ENCODE measurements at places on chromosomes 1 and 21.

- H3K4me1 ChIP-seq = no peaks in the 10 kb centered on the region
- H3K4me3 ChIP-seq = no peak overlapping the region
- no peaks in the 10 kb centered on the region for H3K27me3 ChIP-seq
Measured at GRCh38 chr1:244068567-244068966, 17.5 kb downstream of the ZBTB18 start.

- H3K27ac ChIP-seq = no peak overlapping the region
- H3K4me3 ChIP-seq = no peak overlapping the region
- H3K27me3 ChIP-seq = no peaks in the 10 kb centered on the region
- no peaks in the 10 kb centered on the region for H3K4me1 ChIP-seq
Measured at GRCh38 chr1:160628799-160629263, 18.0 kb downstream of the SLAMF1 start.

GRCh38 chr1:47505267-47505666 is 67.4 kb downstream of the FOXD2 start:
- H3K4me1 ChIP-seq = peaks cover 17% of the 10 kb centered on the region
- H3K4me3 ChIP-seq = no peak overlapping the region
- no peak for DNase-seq
- H3K36me3 ChIP-seq = no peaks in the 10 kb centered on the region
- no peaks in the 10 kb centered on the region for H3K27me3 ChIP-seq

DNA sequence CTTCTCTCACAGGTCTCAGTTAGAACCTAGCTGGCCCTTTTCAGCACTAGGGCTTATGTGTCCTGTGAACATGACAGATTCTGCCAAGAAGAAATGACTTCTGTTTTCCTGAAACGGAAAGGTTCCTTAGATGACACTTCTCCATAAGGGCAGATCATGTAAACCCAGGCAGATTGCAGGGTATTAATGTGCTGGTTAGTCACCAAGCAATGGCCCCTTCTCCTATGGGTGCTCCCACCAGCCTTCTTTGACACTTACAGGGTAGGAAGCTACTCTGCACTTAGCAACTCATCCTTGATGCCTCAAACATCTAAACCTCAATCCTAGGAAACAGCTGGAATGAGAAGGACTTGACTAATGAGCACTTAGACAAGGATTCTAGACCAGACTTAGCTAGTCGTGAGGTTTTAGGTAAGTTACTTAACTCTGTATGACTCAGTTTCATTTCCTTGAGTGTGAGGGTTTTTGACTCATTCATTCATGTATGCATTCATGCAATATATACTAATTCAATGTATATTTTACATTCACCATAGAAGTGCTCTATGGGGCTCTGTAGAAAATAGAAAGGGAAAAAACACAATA is 74.1 kb upstream of the PLXNA2 start:
- no peaks in the 10 kb centered on the region for H3K27me3 ChIP-seq
- no peaks in the 10 kb centered on the region for H3K36me3 ChIP-seq
- H3K27ac ChIP-seq = no peak overlapping the region
- H3K4me3 ChIP-seq = no peak overlapping the region

GRCh38 chr1:59018446-59018845 is 234.6 kb upstream of the JUN start:
- H3K4me1 ChIP-seq = peaks cover 50% of the 10 kb centered on the region
- no peaks in the 10 kb centered on the region for H3K27me3 ChIP-seq
- no peaks in the 10 kb centered on the region for H3K36me3 ChIP-seq
- DNase-seq = peak; percentile 54
- no peak overlapping the region for H3K27ac ChIP-seq

- no peak overlapping the region for H3K27ac ChIP-seq
- no peaks in the 10 kb centered on the region for H3K27me3 ChIP-seq
- no peak overlapping the region for H3K4me3 ChIP-seq
- no peak for DNase-seq
- H3K4me1 ChIP-seq = no peaks in the 10 kb centered on the region
Measured at GRCh38 chr1:61580417-61580816, 144.5 kb downstream of the TM2D1 start.

- peak overlapping the region; percentile 54 for H3K27ac ChIP-seq
- H3K27me3 ChIP-seq = no peaks in the 10 kb centered on the region
- DNase-seq = no peak
- H3K4me1 ChIP-seq = peaks cover 40% of the 10 kb centered on the region
- H3K36me3 ChIP-seq = no peaks in the 10 kb centered on the region
Measured at GRCh38 chr1:39282537-39283216, 78.2 kb downstream of the MACF1 start.

GRCh38 chr1:47183308-47184089 is 6.3 kb downstream of the PDZK1IP1 start:
- H3K4me3 ChIP-seq = no peak overlapping the region
- no peak for DNase-seq
- peaks cover 9% of the 10 kb centered on the region for H3K4me1 ChIP-seq
- H3K36me3 ChIP-seq = no peaks in the 10 kb centered on the region
- no peak overlapping the region for H3K27ac ChIP-seq

DNA sequence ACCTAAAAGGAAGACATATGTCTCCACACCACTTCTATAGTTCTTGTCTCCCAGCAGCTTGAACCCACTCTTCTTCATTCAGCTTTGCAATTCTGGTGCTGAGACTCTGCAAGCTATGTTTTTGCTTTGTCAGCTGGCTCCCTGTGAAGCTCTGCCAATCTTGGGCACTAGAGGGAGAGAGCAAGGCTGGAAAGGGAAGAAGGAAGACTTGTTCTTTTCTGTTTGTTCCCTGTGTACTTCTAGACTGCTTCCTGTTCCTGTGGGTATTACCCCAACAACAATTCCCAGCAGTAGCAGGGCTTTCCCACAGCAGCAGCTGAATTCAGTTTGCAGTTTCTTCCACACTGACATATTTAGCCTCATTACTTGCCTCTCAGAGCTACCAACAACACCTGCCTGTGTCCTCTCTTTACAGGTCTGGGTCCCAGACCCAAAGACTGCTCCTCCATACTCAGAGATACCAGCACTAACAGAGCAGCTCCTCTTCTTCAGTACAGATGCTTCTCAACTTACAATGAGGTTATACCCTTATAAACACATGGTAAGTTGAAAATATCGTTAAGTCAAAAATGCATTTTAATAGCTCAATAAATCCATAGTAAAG is 275.2 kb upstream of the NEGR1 start:
- H3K27me3 ChIP-seq = no peaks in the 10 kb centered on the region
- H3K36me3 ChIP-seq = no peaks in the 10 kb centered on the region
- H3K4me3 ChIP-seq = no peak overlapping the region
- H3K4me1 ChIP-seq = no peaks in the 10 kb centered on the region

- peaks cover 10% of the 10 kb centered on the region for H3K4me1 ChIP-seq
- peak overlapping the region; percentile 43 for H3K4me3 ChIP-seq
- H3K27me3 ChIP-seq = no peaks in the 10 kb centered on the region
- no peaks in the 10 kb centered on the region for H3K36me3 ChIP-seq
Measured at GRCh38 chr1:167121375-167122120, 27.7 kb downstream of the STYXL2 start.

DNA sequence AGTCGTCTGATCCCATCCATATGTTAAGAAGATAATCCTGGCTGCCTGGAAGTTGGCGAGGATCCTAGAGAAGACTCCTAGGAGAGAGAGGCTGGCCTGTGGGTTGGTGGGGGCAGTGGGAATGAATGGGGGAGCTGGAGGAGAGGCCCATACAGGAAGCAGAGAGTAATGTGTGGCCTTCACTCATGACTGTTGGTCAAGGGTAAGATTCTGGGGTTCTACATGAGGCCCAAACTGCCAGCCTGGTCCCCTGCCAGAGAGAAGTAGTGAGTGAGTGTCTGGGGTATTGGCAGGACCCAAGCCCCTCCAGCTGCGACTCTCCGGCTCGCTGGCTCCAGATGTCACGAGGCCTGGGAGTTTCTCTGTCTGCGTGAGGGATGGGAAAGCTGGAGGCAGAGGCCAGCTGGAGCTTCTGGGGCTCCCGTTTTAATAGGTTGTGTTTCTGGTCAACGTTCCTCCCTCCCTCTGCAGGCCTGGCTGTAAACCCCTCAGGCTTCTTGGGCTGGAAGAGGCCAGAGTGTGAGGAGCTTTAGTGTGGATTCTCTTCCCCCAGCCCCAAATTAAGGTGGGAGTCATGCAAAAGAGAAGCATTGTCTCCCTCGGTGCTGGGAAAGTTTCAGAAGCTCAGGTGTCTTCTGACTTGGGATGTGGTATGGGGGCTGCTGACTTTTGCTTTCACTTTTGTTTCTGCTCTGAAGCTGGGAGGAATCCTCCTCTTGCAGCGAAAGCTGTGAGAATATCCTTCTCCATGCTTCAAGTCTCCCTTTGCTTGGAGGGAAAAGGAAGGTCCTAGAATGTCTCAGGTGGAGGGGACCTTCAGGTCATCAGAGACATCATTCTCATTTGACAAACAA is 2.6 kb downstream of the TMEM51 start:
- peak overlapping the region; percentile 96 for H3K27ac ChIP-seq
- no peaks in the 10 kb centered on the region for H3K27me3 ChIP-seq
- DNase-seq = no peak
- H3K4me1 ChIP-seq = peaks cover 55% of the 10 kb centered on the region
- no peaks in the 10 kb centered on the region for H3K36me3 ChIP-seq

- no peak overlapping the region for H3K27ac ChIP-seq
- no peaks in the 10 kb centered on the region for H3K27me3 ChIP-seq
- H3K4me1 ChIP-seq = no peaks in the 10 kb centered on the region
Measured at GRCh38 chr1:232925421-232926220, 24.8 kb upstream of the NTPCR start.

DNA sequence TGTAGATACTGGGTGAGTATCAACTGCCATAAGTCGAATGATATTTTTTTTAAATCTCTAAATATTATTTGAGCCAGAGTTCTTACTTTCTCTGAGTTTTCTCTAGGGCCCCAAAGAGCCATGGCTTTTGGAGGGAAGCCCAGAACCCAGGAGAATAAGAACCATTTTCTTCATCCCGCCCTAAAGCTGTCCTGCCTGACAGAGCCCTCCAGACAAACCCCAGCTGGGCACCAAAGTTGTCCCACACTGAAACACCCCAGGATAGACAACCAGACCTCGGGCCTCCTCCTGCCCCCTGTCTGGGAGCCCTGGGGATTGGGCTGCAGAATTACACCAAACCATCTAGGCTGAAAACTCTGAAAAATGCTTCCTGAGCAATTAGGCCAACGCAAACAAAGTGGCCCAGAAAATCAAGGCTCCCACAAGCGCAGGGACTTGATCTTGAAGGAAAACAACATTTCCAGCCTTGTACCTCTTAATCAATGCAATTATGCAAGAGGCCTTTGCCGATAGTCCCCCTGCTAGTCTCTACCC is 113.1 kb downstream of the RRAGC start:
- H3K27me3 ChIP-seq = no peaks in the 10 kb centered on the region
- no peak overlapping the region for H3K27ac ChIP-seq
- no peak for DNase-seq
- H3K4me1 ChIP-seq = no peaks in the 10 kb centered on the region
- no peaks in the 10 kb centered on the region for H3K36me3 ChIP-seq

- H3K4me1 ChIP-seq = no peaks in the 10 kb centered on the region
- no peaks in the 10 kb centered on the region for H3K36me3 ChIP-seq
- no peaks in the 10 kb centered on the region for H3K27me3 ChIP-seq
- H3K27ac ChIP-seq = no peak overlapping the region
- no peak overlapping the region for H3K4me3 ChIP-seq
- no peak for DNase-seq
Measured at GRCh38 chr1:246170574-246171261, 336.4 kb downstream of the SMYD3 start.

DNA sequence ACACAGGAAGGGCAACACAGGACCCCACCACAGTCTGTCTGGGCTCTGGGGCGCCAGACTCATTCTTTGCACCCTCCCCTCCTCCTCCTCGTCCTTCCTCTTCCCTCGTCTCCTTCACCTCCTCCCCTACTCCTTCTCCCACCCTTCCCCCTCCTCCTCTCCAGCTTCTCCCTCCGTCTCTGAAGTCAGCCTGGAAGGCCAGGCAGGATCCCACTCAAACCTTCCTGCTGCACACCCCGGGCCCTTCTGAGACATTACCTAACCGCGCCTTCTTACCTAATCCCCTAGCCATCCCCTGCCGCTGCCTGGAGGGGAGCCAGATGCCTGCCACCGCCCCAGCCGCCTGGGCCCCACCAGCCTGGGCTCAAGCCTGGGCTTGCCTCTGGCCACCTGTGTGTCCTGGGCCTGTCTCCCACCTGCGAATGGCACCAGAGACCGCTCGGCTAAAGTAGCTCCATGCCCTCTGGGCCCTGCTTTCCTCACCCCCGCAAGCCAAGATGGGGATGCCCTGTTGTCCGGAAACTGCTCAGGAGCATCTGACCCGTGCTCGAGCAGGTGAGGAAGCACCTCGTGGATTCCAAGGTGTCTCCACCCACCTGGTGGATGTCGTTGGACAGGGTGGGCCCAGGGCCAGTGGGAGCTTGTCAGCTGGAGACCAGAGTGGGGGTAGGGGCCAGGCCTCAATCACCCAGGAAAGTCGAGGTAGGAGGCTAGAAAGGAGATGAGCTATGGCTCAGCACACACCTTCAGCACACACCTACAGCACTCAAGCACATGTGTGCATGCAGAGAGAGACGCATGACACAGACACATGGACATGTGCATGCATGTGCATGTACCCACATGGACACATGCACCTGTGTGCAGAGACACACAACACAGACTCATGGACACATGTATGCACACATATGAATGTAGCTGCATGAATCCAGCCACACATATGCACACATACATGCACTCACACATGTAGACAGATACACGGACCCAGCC is 31.9 kb downstream of the WNT9A start:
- H3K4me3 ChIP-seq = no peak overlapping the region
- peaks cover 20% of the 10 kb centered on the region for H3K4me1 ChIP-seq
- H3K27me3 ChIP-seq = no peaks in the 10 kb centered on the region
- no peaks in the 10 kb centered on the region for H3K36me3 ChIP-seq
- no peak overlapping the region for H3K27ac ChIP-seq
- DNase-seq = no peak

GRCh38 chr1:235888119-235888643 is 21.5 kb upstream of the LYST start:
- no peak for DNase-seq
- H3K4me3 ChIP-seq = no peak overlapping the region
- H3K27me3 ChIP-seq = no peaks in the 10 kb centered on the region
- no peaks in the 10 kb centered on the region for H3K36me3 ChIP-seq
- peaks cover 7% of the 10 kb centered on the region for H3K4me1 ChIP-seq

GRCh38 chr1:18290740-18291412 is 183.3 kb downstream of the IGSF21 start:
- no peak overlapping the region for H3K27ac ChIP-seq
- H3K4me1 ChIP-seq = no peaks in the 10 kb centered on the region
- no peaks in the 10 kb centered on the region for H3K27me3 ChIP-seq
- no peak for DNase-seq

GRCh38 chr1:162218975-162219374 is 149.5 kb downstream of the NOS1AP start:
- H3K27ac ChIP-seq = no peak overlapping the region
- DNase-seq = no peak
- no peaks in the 10 kb centered on the region for H3K4me1 ChIP-seq
- H3K36me3 ChIP-seq = no peaks in the 10 kb centered on the region

GRCh38 chr1:87179851-87180519 is 148.7 kb upstream of the LMO4 start:
- no peaks in the 10 kb centered on the region for H3K36me3 ChIP-seq
- no peaks in the 10 kb centered on the region for H3K27me3 ChIP-seq
- no peaks in the 10 kb centered on the region for H3K4me1 ChIP-seq
- no peak overlapping the region for H3K4me3 ChIP-seq
- no peak overlapping the region for H3K27ac ChIP-seq
